ENCODE measurements at places on chromosomes 6 and 20.

- no peak for DNase-seq
Measured at GRCh38 chr6:21115111-21115510, 478.4 kb upstream of the SOX4 start.

DNA sequence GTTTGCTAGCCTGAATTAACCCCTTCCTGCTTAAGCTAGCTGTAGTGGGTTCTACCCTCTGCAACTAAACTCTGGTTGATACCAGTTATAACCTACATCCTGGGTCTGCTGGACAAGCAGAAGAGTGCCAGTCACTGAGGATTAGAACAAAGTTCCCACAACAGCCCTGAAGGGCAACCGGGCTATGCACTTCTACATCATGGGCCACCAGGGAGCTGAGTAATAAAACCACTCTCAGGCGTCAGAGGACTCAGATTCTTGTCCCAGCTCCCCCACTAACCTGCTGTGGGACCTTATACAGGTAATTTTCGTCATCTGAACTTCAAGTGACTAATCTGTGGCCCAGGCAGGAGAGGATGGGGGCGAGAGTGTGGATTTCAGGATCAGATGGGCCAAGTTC, 56.8 kb downstream of the EYA2 start:
- DNase-seq, result no peak

- DNase-seq, result no peak
Measured at GRCh38 chr6:22670605-22671004, 101.2 kb downstream of the HDGFL1 start.

DNA sequence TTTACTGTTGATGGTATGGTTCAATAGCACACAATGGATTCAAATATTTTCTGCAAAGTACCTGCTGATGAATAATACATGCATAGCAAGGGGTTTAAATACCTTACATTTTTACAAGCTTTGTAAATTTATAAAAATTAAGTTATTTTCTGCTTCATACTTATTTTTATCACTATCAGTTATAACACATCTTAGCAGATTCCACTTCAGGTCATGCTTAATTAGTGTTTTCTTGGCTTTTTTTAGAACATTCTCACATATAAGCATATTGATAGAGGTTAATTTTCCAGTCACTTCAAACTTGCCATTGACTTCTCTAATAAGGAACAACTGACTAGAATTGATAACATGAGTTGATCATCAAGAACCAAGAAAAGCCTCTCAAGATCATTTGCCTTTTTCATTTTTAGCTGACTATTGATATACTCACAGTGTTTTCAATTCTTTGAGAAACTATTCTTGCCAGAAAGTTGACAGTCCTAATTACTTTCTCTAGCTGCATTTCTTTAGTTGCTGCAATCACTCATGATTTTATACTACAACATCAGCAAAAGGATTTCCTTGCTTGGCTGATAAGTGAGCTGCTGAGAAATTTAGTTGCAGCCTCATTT, 25.8 kb downstream of the PTCHD4 start:
- DNase-seq, result no peak

- DNase-seq, result no peak
Measured at GRCh38 chr6:138196122-138196738, 22.1 kb downstream of the PBOV1 start.

- no peak for DNase-seq
Measured at GRCh38 chr6:87574237-87574804, 15.5 kb downstream of the RARS2 start.

- DNase-seq, result no peak
Measured at GRCh38 chr6:109507490-109508072, 24.6 kb upstream of the ZBTB24 start.

- no peak for DNase-seq
Measured at GRCh38 chr20:31758521-31758920, 19.4 kb downstream of the TPX2 start.

DNA sequence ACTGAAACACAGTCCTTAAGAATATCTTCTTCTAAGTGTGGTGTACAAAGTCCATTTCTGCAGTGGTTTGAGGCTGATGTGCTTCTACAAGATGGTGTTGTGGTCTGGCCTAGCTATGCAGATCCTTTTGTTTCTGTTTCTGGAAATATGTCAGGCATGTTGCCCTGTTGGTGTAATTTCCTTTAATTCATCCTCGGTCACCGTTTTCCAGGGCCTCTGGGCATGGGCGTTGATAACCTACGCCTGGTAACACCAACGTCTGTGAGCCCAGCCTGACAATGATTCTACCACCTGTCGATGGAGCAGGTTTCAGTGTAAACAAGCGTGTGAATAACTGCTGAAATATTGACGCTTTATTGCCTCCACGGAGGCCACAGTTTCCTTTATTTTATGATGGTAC, 33.3 kb upstream of the AFDN start:
- DNase-seq, result no peak

GRCh38 chr20:20501128-20501527, 133.2 kb downstream of the INSM1 start:
- no peak for DNase-seq

- DNase-seq, result no peak
Measured at GRCh38 chr6:169452117-169452868, 198.6 kb upstream of the THBS2 start.

GRCh38 chr6:105321207-105321606, 81.7 kb downstream of the PREP start:
- DNase-seq, result no peak

- no peak for DNase-seq
Measured at GRCh38 chr6:14986370-14986769, 259.5 kb upstream of the JARID2 start.

- DNase-seq, result no peak
Measured at GRCh38 chr20:5172903-5173463, 46.2 kb downstream of the CDS2 start.

GRCh38 chr6:150651808-150652470, 52.3 kb downstream of the PLEKHG1 start:
- no peak for DNase-seq

DNA sequence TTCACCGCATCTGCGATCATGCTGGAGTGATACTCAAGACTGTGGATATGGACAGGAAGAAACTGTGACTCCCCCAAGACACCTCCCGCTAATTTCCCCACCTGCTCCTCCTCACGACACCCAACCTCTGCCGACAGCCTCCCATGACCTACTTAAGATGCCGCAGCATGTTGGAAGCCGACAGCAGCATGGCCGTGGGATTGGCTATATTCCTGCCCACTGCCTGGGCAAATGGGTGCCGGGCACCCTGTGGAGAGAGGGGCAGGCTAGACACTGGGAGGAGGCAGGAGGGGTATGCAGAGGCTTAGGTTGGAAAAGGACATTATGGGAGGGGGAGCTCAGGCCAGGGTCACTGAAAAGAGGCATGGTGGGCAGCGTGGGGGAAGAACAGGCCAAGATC, 4.5 kb downstream of the IDH3B start:
- no peak for DNase-seq

- no peak for DNase-seq
Measured at GRCh38 chr6:77231438-77232305, 231.6 kb downstream of the HTR1B start.

DNA sequence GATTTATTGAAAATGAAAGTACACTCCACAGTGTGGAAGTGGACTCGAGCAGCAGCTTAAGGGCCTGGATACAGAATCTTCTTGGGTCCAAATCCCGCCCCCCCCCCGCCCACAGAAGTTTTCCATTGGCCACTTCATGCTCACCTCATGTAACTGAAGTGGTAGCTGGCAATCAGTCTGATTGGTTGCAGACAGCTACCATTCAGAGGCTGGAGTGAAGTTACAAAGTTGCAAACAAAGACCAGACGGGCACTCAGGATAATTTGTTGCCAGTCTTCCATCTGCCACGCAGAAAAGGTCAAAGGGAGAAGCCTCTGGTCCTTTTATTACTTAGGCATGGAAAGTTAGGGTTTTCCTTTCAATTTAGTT, 25.8 kb upstream of the FABP7 start:
- no peak for DNase-seq

- DNase-seq, result no peak
Measured at GRCh38 chr6:34104186-34104585, 41.7 kb downstream of the GRM4 start.

DNA sequence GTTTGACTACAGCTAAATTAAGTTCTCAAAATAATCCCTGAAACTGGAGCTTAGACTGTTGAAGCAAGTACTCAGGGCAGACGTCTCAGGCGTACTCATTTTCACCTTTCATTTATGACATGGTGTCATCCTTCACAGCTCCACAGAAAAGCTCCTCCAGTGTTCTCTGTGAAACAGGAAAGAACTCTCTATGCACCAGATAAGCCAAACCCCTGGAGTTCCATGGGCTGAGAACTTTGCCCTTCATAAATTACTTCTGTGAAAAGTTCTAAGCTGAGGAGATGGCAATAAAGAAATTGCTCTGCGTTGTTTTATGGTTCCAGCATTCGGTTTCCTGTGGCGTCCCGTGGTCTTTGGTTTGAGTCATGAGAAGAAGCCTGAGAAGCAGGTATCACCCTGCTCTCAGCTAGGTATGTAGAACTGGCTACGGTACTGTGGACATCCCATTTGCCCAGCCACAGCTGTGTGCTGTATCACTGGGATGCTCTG, 20.2 kb upstream of the RREB1 start:
- no peak for DNase-seq
